ENCODE measurements at places on chromosomes 11 and 22.

DNA sequence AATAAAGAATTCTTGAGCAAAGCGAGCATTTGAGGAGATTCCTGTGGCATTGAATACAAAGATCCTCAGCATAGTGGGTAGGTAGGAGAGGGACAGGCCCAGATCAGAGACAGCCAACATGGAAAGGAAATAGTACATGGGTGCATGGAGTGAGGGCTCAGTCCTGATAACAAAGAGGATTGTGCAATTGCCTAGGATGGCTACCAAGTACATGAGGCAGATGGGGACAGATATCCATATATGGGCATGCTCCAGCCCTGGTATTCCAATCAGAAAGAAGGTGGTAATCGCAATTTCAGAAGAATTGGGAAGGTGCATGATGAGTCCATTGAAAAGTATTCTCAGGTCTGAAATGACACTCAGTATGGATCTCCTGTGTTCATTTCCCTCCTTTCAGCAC is 8.6 kb downstream of the OR51T1 start:
- DNase-seq: no peak

GRCh38 chr22:29840498-29840897 is 2.4 kb upstream of the ASCC2 start:
- no peak for DNase-seq

DNA sequence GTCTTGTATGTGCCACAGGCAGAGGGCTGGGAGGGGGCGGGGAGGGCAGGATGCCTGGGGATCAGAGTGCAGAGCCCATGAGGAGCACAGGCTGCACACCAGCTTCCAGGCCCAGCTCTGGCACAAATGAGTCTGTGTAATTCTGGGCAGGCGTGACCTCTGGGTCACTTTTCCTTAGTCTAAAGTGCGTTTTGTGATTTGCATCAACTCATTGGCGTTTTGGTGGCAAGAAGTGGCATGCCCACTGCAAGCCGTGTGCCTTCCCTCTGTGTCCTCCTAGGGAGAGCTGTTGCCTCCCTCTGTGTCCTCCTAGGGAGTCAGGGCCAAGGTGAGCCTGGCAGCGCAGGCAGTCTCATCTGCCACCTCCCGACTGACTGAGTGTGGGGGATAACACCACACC is 17.2 kb downstream of the CHADL start:
- no peak for DNase-seq

DNA sequence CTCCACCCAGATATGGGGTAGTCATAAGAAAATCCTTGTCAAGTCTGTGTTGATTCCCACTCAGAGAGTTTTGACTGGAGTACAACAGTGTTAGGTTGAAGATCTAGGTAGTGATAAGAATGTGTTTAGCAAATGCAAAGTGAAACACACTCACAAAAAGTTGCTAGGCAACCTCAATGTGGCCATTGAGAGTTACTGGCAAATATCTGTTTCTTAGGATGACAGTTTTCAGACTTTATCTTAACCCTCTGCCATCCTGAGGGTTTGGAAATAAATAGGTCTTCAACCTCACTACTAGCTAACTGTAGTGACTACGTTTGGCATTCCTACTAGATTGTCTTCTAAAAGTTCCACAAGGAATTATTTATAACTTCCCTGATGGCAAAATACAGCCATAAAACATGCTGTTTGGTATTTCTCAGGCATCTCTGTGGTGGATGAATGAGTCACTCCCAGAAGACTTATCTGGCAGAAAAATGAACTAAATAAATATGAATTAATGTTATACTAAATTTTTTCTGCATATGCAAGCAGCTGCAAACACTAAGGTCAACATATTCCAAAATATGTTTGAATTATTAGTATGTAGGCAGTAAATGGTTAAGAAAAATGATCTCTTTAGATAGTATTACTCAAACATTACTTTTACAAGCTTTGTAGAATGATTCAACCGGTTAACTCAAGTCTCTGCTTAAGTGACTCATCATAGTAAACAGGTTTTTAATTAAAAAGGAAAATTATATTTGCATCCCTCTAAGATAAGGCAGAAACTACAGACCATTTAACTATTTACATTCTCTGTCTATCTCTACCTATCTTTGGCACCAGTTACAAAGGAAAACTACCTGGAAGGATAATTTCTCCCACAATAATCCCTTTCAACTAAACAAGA is 17.1 kb upstream of the SYTL2 start:
- no peak for DNase-seq

GRCh38 chr11:93783765-93784144 is 327 bp upstream of the MED17 start:
- DNase-seq: no peak

DNA sequence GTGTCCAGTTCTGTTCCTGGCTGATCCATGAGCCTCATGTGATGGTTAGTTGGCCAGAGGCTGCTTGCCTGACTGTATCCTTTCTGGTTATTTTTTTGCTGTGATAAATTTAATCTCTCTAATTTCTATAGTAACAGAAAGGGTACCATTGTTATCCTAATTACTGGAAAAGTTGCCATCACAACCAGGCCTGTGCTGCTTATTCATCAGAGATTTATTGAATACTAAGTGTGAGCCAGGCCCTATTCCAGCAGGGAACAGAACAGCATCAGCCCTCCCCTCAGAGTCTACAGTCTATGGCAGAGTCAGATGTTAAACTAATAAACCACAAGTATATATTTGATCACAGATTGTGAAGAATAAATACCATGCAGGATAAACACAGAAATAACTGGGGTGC is 86.8 kb downstream of the DEPDC5 start:
- DNase-seq: no peak

- DNase-seq: no peak
Measured at GRCh38 chr11:23947883-23948282, 549.0 kb upstream of the LUZP2 start.

GRCh38 chr11:72766152-72766902 is 14.1 kb upstream of the ARAP1 start:
- DNase-seq: no peak

DNA sequence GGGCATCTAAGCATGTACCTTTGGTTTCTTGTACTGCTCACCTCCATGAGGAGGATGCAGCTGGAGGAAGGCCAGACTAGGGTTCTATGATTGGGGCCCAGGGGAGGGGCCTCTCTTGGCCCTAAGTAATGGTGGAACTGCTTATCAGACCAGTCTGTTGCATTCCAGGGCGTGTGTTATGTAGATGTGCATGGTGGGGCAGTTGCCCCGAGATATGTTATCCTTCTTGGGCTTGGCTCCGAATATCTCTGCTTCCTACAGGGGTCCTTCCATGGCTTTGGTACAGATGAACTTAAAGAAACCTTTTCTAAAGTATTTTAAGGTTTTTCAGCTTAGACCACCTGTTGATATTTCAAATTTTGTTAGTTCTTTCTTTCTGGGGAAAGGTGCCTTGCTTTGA is 126.0 kb downstream of the SWAP70 start:
- DNase-seq: no peak

GRCh38 chr22:37207981-37208380 is 4.3 kb downstream of the SSTR3 start:
- DNase-seq: no peak

- no peak for DNase-seq
Measured at GRCh38 chr22:37190262-37190780, 2.3 kb upstream of the C1QTNF6 start.

GRCh38 chr11:877565-877964 is 33.0 kb downstream of the CHID1 start:
- no peak for DNase-seq

GRCh38 chr22:32628628-32629572 is 154.3 kb downstream of the FBXO7 start:
- DNase-seq: no peak

GRCh38 chr11:114226356-114226755 is 69.8 kb upstream of the NNMT start:
- DNase-seq: no peak

GRCh38 chr11:16883174-16883573 is 131.0 kb downstream of the PLEKHA7 start:
- no peak for DNase-seq

DNA sequence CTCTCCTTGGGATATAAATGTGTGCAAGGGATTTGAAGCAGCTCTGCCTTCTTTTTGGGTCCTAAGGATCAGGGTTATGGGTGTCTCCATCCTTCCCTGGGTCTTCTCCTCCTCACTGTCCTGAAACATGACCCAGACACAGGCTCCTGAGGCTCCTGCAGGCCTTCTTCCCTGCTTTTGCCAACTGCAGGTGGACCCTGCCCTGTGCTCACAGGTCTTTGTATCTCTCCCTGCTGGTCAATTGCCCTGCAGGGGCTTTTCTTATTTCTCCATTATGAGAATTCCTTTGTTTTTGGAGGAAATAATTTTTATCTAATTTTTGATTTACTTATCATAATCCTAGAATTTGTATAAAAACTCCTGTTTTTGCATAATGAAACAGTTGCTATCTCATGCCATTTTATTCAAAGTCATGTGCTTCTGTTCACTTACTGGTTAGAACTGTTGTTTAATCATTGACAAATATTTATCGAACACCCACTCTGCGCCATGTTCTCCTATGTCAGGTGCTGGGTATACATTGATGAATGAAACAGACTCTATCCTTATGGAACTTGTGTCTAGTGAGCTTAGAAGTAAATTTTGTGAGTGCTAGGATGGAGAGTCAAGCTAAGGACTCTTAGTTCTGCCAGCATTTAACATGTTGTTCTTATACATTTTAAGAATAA is 89.7 kb upstream of the TOP3B start:
- no peak for DNase-seq

GRCh38 chr22:32066820-32067219 is 23.8 kb downstream of the SLC5A1 start:
- DNase-seq: no peak

- no peak for DNase-seq
Measured at GRCh38 chr11:12949453-12949852, 59.7 kb upstream of the RASSF10 start.

GRCh38 chr11:103649401-103649895 is 387.0 kb upstream of the DDI1 start:
- DNase-seq: no peak

DNA sequence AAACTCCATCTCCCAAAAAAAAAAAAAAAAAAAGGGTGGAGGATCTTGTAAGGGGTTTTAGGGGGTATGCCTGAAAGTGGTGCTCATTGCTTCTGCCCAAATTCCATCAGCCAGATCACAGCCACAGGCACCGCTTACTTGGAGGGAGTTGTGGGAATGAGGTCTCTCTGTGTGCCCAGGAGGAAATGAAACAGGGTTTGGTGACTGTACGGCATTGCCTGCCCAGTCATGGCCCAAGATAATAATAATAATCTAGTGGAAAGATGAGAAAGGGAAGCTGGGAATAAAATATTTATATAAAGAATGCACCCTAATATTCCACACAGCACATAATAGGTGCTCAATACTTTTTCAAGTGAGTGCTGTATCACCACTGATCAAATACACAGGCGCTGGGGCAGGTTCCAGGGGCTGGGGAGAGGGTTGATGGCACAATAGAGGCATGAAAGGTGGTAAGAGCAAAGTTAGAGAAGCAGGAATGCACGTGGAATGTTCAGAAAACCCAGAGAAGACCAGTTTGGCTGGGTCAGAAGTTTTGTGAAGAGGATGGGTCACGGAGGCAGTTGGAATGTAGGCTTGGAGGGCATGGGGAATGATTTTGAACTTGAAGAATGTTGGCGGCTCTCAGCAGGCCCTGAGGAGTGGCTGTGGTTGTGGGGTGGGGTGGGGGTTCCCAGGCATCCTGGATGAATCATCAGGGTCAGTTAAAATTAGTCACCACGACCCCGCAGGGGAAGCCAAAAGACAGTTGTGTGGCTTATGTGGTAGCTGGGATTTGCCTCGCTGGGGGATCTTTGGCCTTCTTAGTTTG is 12.5 kb upstream of the MB start:
- no peak for DNase-seq

GRCh38 chr11:95092549-95093324 is 3.1 kb downstream of the ENDOD1 start:
- no peak for DNase-seq

DNA sequence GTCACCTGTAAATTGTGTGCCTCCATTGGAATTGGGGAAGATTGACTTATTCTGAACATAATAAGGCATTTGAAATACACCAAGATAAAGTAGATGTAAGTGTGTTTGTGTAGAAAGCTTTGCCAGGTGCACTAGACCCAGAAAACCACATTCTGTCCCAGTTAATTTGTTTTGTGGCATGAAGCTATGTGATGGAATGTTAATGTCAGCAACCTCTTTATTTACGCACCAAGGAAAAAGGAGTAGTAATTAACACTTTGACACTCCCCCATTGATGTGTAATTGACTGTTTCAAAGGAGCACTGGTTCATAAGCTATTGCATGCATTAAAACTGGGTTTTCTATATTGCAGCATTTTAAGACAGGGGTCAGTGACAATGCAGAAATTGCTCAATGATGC is 14.3 kb downstream of the EIF3M start:
- no peak for DNase-seq

- DNase-seq: no peak
Measured at GRCh38 chr11:123018702-123019101, 37.1 kb upstream of the BSX start.

DNA sequence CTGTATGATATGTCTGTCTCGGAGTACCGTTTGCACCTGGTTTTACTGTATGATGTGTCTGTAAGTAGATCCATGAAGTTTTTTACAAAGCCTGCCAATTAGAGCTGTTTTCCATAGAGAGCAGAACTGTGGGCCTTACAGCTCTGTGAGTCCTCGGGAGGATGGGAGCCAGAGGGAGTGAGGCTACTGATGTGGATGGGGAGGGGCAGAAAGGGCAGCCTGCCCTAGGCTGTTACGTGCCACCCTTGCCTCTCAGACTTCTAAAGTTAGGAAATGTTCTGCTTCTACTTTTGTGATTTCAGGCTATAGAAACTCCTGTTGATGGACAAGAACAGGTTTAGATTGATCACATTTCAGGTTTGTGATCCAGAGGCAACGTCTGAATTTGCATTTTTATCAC is 105.2 kb downstream of the PPP6R3 start:
- no peak for DNase-seq

DNA sequence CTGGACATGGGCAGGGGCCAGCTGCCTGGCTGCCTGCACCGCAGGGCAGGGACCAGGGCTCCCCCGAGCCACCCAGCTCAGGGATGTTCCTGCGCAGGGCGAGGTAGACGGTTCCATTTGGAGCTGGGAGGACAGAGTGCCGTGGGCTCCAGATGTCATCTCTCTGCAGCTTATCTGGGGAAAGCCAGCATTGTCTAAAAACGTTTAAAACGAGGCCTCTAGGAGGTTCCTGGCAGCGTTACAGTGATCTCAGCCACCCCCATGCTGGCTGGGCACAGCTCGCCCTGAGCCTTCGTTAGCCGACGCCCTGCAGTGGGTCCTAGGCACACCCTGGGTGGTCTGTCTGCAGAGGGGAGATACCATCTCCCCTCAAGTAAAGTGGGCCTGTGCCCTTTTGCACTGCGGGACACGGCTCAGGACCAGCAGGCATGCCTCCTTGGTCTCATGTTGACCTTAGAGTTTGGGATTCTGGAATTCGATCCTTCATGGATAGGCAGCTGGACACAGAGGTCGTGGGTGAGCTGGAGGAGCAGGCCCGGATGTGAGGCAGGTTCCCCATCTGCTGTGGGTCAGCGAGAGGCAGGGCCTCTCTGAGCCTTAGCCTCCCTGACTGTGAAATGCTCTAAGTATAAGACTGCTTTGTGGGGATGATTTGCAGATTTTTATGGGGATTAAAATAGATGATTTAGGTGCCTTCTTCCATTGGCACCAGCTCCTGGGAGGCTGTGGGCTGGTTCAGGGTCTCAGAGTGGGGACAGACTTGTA is 14.1 kb downstream of the SYNGR1 start:
- DNase-seq: no peak

GRCh38 chr11:68137833-68138232 is 16.6 kb upstream of the CHKA start:
- no peak for DNase-seq

Measured in NCI-H2081 treated with DMSO at 0.1 percent for 48 hours (cell line).